Activated T-cell treated with anti-CD3 and anti-CD28 coated beads, Interleukin-2, amount 50 U/mL, for 72 hours (primary cell): ENCODE measurements at places on chromosomes 1 and 21. TPM values are rescaled to one million over a fixed set of nuclear protein-coding genes. Genes with fewer than 3 reads are reported as not detected.
A peak's percentile ranks its signal among the peaks of the same experiment; 100 is the strongest.

The APOBEC4 gene
- total RNA-seq: not detected

The HLX gene
- 2.0 TPM for total RNA-seq

GRCh38 chr1:66304128-66304527, 229.8 kb upstream of the SGIP1 start:
- H3K27me3 ChIP-seq: no peaks in the 10 kb centered on the region
- no peak overlapping the region for H3K4me3 ChIP-seq
- no peaks in the 10 kb centered on the region for H3K36me3 ChIP-seq
- no peak for DNase-seq
- peaks cover 30% of the 10 kb centered on the region for H3K4me1 ChIP-seq

DNA sequence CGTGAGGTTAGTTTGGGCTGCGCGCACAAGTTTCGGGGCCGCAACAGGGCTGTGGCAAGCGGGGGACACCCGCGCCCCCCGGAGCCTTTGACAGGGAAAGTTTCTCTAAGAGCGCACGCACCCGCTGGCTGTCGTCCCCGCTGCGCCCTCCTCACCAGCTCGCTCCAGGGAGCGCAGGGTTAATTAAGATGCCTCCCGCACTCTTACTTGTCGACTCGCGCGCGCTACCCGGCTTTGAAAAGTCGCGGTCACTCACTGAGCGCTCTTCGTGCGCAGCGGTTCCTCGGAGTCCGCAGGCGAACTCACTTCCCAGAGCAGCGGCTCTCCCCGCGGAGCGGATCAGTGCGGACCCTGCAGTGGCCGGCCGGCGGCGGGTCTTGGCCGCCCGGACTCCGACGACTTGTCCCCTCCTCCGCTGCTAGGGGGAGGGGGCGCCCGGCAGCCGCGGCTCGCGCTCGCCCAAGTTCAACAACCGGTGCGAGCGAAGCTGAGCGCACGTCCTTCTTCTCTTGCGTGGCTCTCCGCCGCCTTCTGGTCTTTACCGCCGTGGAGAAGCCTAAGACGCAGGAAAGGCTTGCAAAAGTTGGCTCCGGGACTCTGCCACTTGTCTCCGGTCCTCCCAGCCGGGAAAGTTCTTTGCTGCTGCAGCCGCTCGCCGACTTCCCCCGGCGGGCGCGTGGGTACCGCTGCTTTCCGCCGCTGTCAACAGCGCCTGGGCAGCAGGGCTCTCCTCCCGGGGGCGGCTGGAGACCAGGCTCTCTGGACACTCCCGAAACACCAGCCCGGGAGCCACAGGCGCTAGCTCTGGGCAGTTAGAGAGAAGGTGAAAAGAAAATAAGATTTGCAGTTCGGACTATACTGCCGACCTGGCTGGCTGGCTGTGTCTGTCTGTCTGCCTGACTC, 506 bp downstream of the JUN start:
- DNase-seq: peak; percentile 55
- peak overlapping the region; percentile 78 for H3K4me3 ChIP-seq
- H3K27ac ChIP-seq: peak overlapping the region; percentile 88
- H3K4me1 ChIP-seq: peaks cover 16% of the 10 kb centered on the region

The PLA2G2A gene
- total RNA-seq: not detected

GRCh38 chr1:16085522-16085921, 12.1 kb upstream of the FAM131C start:
- H3K27me3 ChIP-seq: no peaks in the 10 kb centered on the region
- no peak overlapping the region for H3K27ac ChIP-seq
- DNase-seq: no peak
- no peak overlapping the region for H3K4me3 ChIP-seq
- H3K4me1 ChIP-seq: no peaks in the 10 kb centered on the region

- H3K36me3 ChIP-seq: no peaks in the 10 kb centered on the region
- no peak overlapping the region for H3K27ac ChIP-seq
- H3K4me1 ChIP-seq: no peaks in the 10 kb centered on the region
These were observed 47.1 kb upstream of the ACADM start for GRCh38 chr1:75677443-75677842.

The CCDC17 gene
- 5.9 TPM for total RNA-seq

DNA sequence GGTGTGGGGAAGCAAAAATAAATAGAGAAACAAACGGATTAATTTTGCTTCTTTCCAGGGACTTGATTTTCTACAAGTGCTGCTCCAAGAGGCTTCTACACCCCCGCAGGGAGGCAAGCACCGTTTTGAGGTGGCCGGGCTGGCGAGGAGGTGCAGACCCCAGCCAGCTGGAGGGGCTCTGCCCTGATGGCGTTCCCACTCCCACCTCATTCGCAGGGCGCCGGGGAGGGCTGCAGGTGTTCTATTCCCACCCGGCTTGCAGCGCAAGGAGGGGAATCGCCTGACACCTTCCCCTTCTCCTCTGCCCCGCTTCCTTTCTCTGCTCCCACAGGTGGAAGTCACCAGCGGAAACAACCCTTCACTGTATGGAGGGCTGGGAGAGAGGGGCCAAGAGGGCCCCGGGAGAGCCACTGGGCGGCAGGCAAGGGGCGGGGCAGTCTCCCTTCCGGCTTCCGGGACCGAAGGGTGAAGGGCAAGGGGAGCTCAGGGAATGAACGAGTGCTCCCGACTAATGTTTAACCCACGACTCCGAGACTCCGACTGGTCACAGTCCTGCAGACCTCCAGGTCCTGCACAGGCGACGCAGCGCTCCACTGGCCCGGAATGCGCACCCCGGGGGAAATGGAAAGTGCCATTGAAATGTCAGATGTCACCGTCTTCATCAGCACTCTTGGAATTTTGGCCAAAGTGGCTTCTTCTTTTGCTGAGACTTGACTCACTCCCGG, 29.1 kb downstream of the TEX35 start:
- no peaks in the 10 kb centered on the region for H3K27me3 ChIP-seq
- peak overlapping the region; percentile 82 for H3K27ac ChIP-seq
- peak overlapping the region; percentile 94 for H3K4me3 ChIP-seq
- peak; percentile 65 for DNase-seq

GRCh38 chr1:33606272-33606671, 133.8 kb downstream of the ZSCAN20 start:
- H3K27me3 ChIP-seq: no peaks in the 10 kb centered on the region
- H3K4me3 ChIP-seq: no peak overlapping the region
- H3K4me1 ChIP-seq: no peaks in the 10 kb centered on the region
- H3K36me3 ChIP-seq: no peaks in the 10 kb centered on the region
- DNase-seq: no peak

The KLHDC9 gene
- total RNA-seq: 5.7 TPM

The CEP350 gene
- 63.7 TPM for total RNA-seq

GRCh38 chr1:226735576-226735975, 3.5 kb downstream of the ITPKB start:
- H3K27me3 ChIP-seq: no peaks in the 10 kb centered on the region
- peaks cover 34% of the 10 kb centered on the region for H3K36me3 ChIP-seq
- H3K4me3 ChIP-seq: peak overlapping the region; percentile 85
- DNase-seq: no peak
- H3K4me1 ChIP-seq: peaks cover 69% of the 10 kb centered on the region
- H3K27ac ChIP-seq: no peak overlapping the region

The RNU1-4 gene
- total RNA-seq: 1,278 TPM

The MSH4 gene
- 0.99 TPM for total RNA-seq

The SPRR2E gene
- not detected for total RNA-seq

DNA sequence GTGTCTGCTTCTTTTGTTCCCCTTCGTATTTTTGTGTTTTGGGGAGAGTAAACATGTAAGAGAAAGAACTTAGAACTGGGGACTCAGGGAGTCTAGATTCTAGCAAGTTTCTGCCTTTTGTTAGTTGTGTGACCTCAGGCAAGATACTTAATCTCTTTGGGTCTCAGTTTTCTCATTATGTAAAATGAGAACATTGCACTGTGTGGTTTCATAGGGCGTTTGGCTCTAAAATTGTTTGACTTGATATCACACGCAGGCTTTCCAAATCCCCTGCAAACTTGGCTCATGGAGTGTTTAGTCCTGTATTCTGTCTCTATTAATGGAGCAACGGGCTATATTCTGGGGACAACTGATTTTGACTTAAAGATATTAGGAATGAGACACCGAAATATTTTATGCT, 57.7 kb downstream of the NTNG1 start:
- peaks cover 3% of the 10 kb centered on the region for H3K36me3 ChIP-seq
- H3K27me3 ChIP-seq: no peaks in the 10 kb centered on the region
- no peak for DNase-seq
- no peak overlapping the region for H3K4me3 ChIP-seq

GRCh38 chr21:34762786-34763185, 94.0 kb downstream of the CLIC6 start:
- no peak for DNase-seq
- no peak overlapping the region for H3K27ac ChIP-seq
- no peaks in the 10 kb centered on the region for H3K36me3 ChIP-seq
- no peaks in the 10 kb centered on the region for H3K4me1 ChIP-seq
- H3K27me3 ChIP-seq: no peaks in the 10 kb centered on the region
- H3K4me3 ChIP-seq: no peak overlapping the region

DNA sequence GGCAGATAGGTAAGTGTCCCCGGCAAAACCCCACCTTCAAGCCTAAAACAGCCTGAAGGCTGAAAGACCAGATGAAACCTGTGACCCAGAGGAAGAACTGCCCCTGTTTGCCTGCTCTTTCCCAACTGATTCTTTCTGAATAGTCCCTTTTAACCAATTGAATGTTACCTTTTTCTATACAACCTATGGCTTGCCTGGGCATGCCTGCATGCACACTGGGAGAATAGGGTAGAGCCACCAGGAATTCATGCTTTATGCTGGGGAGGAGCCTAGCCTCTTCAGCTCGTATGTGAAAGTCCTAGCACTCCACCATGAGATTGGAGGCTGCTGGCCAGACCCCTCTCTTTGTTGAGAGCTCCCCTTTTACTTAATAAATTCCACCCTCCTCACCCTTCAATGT, 340.0 kb downstream of the PTBP2 start:
- H3K27ac ChIP-seq: no peak overlapping the region
- no peaks in the 10 kb centered on the region for H3K4me1 ChIP-seq
- H3K4me3 ChIP-seq: no peak overlapping the region
- no peaks in the 10 kb centered on the region for H3K36me3 ChIP-seq
- H3K27me3 ChIP-seq: no peaks in the 10 kb centered on the region

GRCh38 chr1:36843027-36843426, 191.3 kb downstream of the GRIK3 start:
- no peaks in the 10 kb centered on the region for H3K27me3 ChIP-seq
- no peak for DNase-seq
- no peaks in the 10 kb centered on the region for H3K4me1 ChIP-seq
- H3K4me3 ChIP-seq: no peak overlapping the region
- H3K27ac ChIP-seq: no peak overlapping the region

DNA sequence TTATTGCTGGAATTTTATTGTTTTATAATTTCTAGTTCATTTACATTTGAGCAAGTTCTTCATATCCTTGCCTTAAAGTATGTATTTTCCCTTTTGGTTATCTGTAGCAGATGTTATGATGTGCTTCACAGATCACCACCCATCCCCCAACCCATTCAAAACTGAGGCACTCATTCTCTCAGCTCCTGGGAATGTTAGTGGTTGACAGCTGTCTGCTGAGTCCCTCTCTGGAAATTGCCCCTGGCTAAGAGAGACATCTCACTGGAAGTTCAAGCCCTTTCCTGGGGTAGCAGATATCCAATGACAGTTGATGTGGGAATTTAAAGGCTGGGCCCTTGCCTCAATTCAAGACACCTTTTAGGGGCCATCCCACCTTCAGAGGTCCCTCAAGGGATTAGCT, 4.3 kb upstream of the DPYD start:
- no peak for DNase-seq
- no peak overlapping the region for H3K27ac ChIP-seq
- peaks cover 26% of the 10 kb centered on the region for H3K4me1 ChIP-seq
- H3K36me3 ChIP-seq: no peaks in the 10 kb centered on the region
- no peak overlapping the region for H3K4me3 ChIP-seq
- no peaks in the 10 kb centered on the region for H3K27me3 ChIP-seq

The TDRD5 gene
- not detected for total RNA-seq

The PEA15 gene
- 28.3 TPM for total RNA-seq

DNA sequence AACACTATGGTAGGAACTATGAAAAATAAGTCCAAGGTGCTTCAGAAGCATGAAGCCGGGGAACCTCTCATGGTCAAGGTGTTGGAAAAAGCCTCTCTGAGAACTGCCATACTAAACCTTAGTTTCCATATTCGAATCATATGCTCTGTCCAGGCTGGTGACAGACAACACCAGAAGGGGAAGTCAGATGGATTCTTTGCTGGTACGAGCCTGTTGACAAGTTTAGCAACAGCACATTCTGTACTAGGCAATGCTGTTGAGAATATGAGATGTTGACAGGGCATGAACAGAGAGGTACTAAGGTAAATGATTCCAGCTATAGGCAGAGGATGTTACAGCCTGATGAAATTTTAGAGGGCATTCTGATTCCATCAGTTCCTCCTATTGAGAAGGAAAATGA, 461.3 kb upstream of the ZRANB2 start:
- H3K27me3 ChIP-seq: no peaks in the 10 kb centered on the region
- no peak for DNase-seq
- H3K4me3 ChIP-seq: no peak overlapping the region
- H3K27ac ChIP-seq: no peak overlapping the region
- no peaks in the 10 kb centered on the region for H3K36me3 ChIP-seq

- no peaks in the 10 kb centered on the region for H3K27me3 ChIP-seq
- no peak for DNase-seq
- H3K36me3 ChIP-seq: peaks cover 3% of the 10 kb centered on the region
- H3K27ac ChIP-seq: peak overlapping the region; percentile 79
- H3K4me1 ChIP-seq: peaks cover 47% of the 10 kb centered on the region
- H3K4me3 ChIP-seq: no peak overlapping the region
These were observed 23.6 kb downstream of the COA6 start for GRCh38 chr1:234396871-234397270.

- H3K27me3 ChIP-seq: no peaks in the 10 kb centered on the region
- no peak for DNase-seq
- no peaks in the 10 kb centered on the region for H3K36me3 ChIP-seq
- H3K4me1 ChIP-seq: no peaks in the 10 kb centered on the region
- no peak overlapping the region for H3K27ac ChIP-seq
- H3K4me3 ChIP-seq: no peak overlapping the region
These were observed 39.1 kb upstream of the CDC42BPA start for GRCh38 chr1:227357171-227357926.

GRCh38 chr21:39715804-39716397, 29.1 kb upstream of the IGSF5 start:
- H3K4me1 ChIP-seq: no peaks in the 10 kb centered on the region
- no peaks in the 10 kb centered on the region for H3K27me3 ChIP-seq
- no peak overlapping the region for H3K27ac ChIP-seq
- no peak overlapping the region for H3K4me3 ChIP-seq
- DNase-seq: peak; percentile 44

GRCh38 chr1:237042526-237042891, 525 bp downstream of the RYR2 start:
- H3K27ac ChIP-seq: no peak overlapping the region
- no peaks in the 10 kb centered on the region for H3K36me3 ChIP-seq
- H3K4me3 ChIP-seq: peak overlapping the region; percentile 55
- H3K27me3 ChIP-seq: peaks cover 30% of the 10 kb centered on the region
- H3K4me1 ChIP-seq: peaks cover 10% of the 10 kb centered on the region
- DNase-seq: no peak

- H3K27ac ChIP-seq: no peak overlapping the region
- H3K4me3 ChIP-seq: no peak overlapping the region
- H3K27me3 ChIP-seq: no peaks in the 10 kb centered on the region
- DNase-seq: no peak
- H3K36me3 ChIP-seq: no peaks in the 10 kb centered on the region
These were observed 22.3 kb upstream of the AGO1 start for GRCh38 chr1:35860696-35861095.

- no peaks in the 10 kb centered on the region for H3K27me3 ChIP-seq
- H3K27ac ChIP-seq: no peak overlapping the region
- no peaks in the 10 kb centered on the region for H3K36me3 ChIP-seq
- H3K4me3 ChIP-seq: no peak overlapping the region
- no peaks in the 10 kb centered on the region for H3K4me1 ChIP-seq
- no peak for DNase-seq
These were observed 568.8 kb upstream of the ZRANB2 start for GRCh38 chr1:71649608-71650007.

The PRR9 gene
- not detected for total RNA-seq
